Ureter (tissue), 1 donor: ENCODE measurements at places on chromosomes 12 and 14.

- no peak for DNase-seq
Measured at GRCh38 chr12:110373025-110373424, 30.5 kb downstream of the ANAPC7 start.

GRCh38 chr14:84783511-84783910 lies 746.4 kb upstream of the FLRT2 start:
- no peak for DNase-seq

DNA sequence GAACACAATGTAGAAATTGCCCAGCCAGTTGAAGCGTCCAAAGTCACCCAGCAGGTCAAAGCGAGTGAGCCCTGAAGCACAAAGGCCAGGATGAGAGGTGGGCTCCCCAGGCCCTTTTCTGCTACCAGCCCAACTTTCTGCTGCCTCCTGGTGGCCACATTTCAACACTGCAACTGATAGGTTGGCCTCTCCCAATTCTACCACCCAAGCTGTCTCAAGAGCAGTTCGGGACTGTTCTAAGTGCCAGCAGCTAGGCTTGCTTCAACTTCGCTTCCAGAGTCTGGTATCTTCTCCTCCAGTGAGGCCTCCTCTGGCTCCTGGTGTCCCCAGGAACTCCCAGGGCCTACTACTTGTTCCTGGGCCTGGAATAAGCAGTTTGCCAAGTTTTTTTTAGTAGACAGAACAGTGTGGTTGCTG lies 3.4 kb upstream of the DHH start:
- no peak for DNase-seq

- peak; percentile 62 for DNase-seq
Measured at GRCh38 chr14:49893309-49894213, 679 bp downstream of the ARF6 start.

- no peak for DNase-seq
Measured at GRCh38 chr14:59086241-59086882, 102.1 kb upstream of the DAAM1 start.

GRCh38 chr14:90336985-90337384 lies 5.2 kb upstream of the NRDE2 start:
- DNase-seq = no peak

DNA sequence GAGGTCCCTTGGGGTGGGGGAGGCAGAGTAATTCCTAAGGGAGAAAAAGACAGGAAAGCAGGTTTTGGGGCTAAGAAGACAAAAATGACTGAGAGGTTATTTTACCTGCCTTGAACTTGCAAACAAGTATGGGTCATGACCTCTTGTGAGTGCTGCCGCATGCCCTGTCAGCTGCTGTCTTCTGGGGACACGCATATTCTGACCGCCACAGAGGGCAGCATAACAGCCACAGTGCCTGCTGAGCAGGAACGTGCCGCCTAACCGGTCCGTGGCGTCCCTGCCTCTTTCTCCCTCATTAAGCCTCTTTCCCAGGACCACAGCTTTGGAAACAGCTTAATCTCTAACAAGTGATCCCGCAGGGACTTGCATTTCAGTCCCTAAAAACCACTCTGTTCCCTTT lies 51.3 kb upstream of the KCNA1 start:
- no peak for DNase-seq

DNA sequence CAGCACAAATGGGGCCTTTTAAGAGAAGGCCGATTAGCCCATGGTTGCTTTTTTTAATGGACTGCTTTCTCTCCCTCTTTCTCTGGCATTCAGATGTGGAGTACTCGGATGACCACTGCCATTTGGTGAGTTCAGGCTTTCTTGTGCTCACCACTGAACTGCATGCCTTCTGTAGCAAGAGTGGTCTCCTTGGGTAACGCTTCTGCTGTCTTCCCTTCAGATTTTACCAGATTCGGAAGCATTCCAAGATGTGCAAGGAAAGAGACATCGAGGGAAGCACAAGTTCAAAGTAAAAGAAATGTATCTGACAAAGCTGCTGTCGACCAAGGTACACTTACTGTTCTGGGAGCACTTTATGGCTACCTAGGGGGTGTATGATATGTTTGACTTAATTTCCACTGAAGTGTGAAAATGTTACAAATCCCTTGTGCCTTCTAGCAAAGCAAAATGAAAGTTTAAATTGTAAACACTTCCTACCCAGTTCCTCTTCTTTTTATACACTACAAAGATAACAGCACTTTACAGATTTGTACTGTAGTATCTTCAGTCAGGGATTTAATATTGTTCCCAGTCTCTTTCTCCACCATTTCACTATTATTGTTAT lies 148.8 kb downstream of the PLXNC1 start:
- no peak for DNase-seq

DNA sequence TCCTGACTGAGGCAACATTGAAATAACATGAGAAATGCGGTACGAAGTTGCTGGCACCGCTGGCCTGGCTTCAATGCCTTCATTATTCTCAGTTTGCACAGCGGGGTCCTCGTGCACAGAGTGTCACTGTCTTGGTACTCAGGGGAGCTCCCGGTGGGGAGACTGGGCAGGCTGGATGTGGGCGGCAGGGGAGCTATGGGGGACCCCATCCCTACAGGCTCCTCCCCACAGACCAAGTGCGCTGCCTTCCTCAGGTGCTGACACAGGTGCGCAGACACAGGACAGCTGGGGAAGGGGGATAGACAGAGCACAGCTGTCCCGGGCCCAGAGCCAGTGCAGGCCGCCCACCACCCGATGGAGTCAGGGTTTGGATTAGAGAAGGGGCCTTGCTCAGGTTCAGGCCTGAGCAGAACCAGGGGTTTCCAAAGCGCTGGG lies 270.1 kb downstream of the ADGRD1 start:
- no peak for DNase-seq

GRCh38 chr12:97748298-97748697 lies 285.7 kb downstream of the RMST start:
- DNase-seq = no peak

- DNase-seq = no peak
Measured at GRCh38 chr14:31476131-31476866, 11.5 kb downstream of the GPR33 start.

DNA sequence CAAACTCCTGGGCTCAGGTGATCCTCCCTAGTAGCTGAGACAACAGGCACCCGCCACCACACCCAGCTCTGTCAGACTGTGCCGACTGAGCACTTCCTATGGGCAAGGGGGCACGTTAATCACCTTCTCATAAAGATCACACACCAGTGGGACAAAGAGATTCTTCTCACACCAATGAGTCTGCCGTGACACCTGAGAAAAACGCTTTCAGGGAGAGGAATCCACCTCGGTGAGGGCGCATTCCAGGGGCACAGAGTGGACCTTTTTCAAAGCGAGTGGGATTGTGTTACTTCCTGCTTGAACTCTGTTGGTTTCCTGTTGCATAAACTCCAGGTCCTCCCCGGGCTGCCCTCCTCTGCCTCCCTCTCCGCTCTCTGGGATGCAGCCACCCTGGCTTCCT lies 17.5 kb upstream of the SCARB1 start:
- no peak for DNase-seq

DNA sequence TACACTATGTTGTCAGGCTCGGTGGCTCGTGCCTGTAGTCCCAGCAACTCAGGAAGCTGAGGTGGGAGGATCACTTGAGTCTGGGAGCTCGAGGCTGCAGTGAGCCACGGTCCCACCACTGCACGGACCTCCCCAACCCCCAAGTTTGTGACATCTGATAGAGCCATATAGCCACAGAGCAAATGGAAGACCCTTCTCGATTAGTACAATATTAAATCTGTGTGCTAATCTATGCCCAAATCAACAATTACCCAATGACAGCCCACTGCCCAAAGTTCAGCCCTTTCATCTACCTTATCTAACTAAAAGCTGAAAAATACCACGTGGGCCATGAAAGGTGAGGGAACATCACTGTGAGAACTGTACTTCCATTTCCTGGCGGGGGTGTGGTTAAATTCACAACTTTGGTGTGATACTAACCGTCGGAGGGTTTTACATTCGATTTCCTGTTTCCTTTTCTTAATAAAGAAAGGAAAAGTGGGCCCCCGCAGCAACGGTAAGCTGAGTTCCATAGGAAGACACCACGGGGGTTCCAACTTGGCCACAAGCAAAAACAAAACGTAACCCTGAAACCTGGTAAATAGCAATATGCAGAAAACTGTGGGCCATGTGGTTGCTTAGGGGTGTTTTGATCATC lies 31.2 kb upstream of the FOS start:
- no peak for DNase-seq

DNA sequence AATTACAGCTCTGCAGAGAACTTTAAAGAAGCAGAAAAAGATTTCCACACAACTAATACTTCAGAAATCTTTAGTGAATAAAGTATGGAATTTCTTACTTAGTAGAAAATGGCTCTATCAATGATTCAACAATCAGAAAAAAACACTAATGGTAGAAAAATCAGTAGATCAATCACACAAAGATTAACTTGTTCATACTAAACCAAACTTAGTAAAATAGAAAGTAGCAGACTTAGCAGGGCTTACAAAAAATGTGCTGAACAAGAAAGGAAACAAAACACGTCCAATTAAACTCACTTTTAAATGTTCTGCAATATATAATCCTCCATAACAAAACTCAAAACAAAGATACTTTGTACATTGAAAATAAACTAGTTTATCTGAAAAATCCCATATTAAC lies 38.9 kb downstream of the CEP128 start:
- DNase-seq = no peak

- no peak for DNase-seq
Measured at GRCh38 chr12:22467190-22467589, 77.2 kb downstream of the C2CD5 start.

GRCh38 chr14:44620121-44621019 lies 113.3 kb upstream of the FSCB start:
- DNase-seq = no peak

DNA sequence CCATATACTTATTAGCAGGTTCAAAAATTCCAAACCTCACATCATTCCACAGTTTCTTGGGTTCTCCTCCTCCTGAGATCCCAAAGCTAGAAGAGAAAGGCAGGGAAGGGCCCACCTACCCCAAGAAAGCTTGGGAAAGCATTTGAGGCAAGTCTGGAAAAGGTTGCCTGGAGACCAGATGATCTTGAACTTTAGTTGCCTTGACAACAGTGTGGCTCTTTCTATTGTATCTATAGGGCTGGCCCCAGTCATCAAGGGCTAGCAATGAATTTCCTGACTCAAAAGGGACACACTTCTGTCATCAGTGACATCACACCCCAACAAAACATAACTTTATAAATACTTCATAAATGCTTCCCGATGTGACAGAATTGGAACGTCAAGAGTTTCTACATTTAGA lies 40.0 kb downstream of the ZFYVE1 start:
- no peak for DNase-seq

DNA sequence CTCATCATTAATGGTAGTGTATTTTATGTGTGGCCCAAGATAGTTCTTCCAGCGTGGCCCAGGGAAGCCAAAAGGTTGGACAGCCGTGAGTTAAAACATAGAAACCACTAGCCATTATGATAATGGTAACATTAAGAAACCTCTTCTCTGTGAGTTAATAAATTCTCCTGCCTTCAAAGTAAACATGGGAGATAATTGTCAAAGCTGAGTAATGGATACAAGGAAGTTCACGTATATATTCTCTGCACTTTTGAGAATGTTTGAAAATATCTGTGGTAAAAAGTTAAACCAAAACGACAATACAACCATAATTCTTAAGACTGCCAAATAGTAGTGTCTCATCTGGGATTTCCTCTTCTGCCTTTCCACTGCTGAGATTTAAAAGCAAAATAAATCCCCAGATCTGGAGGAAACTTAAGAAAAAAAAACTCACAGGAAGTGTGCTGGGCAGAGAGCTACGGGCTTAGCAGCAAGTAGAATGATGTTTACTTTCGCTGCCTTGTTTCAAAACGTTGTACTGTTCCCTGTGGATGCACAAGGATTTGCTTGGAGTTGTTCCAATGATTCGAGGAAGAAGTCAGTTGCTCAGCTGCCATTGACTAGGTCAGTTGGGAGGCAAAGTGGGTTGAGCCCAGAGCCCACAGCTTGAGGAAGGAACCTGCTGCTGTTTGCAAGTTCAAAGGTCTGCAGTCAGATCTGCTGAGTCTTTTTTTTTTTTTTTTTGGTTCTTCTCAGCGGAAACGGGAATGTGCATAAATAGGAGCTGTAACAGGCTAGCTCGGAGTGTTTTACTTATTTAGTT lies 1.7 kb downstream of the TPCN1 start:
- DNase-seq = peak; percentile 79

- DNase-seq = no peak
Measured at GRCh38 chr12:85448548-85449139, 168.6 kb downstream of the ALX1 start.

- no peak for DNase-seq
Measured at GRCh38 chr12:1044199-1044598, 53.2 kb downstream of the ERC1 start.

- DNase-seq = no peak
Measured at GRCh38 chr14:80638620-80639515, 302.7 kb downstream of the CEP128 start.
